ENCODE measurements at places on chromosomes 5 and 9. TPM values are rescaled to one million over a fixed set of nuclear protein-coding genes. Genes with fewer than 3 reads are reported as not detected.

The AMBP gene
- not detected for total RNA-seq

The CCDC171 gene
- total RNA-seq, result 0.58 TPM

The CTSV gene
- 0.19 TPM for total RNA-seq

The NR6A1 gene
- total RNA-seq, result 1.3 TPM

The CNTNAP3 gene
- 10.9 TPM for total RNA-seq

The SYNPO gene
- 123 TPM for total RNA-seq

The MRNIP gene
- total RNA-seq, result 26.3 TPM

The PLEKHG4B gene
- 0.48 TPM for total RNA-seq

The GAS1 gene
- total RNA-seq, result 2.3 TPM

The ANKRD20A1 gene
- total RNA-seq, result 0.58 TPM

The SHOC1 gene
- total RNA-seq, result not detected

The FST gene
- total RNA-seq, result 2.3 TPM

The DIMT1 gene
- 27.7 TPM for total RNA-seq

The RFX3 gene
- total RNA-seq, result 8.9 TPM
